ENCODE measurements at places on chromosomes 3 and 15. TPM values are rescaled to one million over a fixed set of nuclear protein-coding genes. Genes with fewer than 3 reads are reported as not detected.
A peak's percentile ranks its signal among the peaks of the same experiment; 100 is the strongest.

DNA sequence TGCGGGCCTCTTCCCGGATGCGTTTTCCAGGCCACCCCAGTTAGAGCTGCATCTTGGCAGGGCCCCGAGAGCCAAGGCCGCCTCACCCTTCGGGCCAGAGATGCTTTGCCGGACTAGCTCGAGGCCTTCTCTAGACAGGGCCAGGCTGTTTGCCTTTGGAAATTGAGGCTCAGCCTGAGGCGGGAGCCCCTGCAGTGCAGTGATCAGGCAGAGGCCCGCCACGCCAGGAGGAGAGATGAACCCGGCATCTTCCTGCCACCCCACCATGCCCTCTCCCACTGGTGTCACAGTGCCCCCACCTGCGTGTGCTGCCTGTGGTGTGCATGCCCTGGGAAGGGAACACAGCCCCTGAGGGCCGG lies 8.9 kb upstream of the ROPN1B start:
- DNase-seq = no peak

DNA sequence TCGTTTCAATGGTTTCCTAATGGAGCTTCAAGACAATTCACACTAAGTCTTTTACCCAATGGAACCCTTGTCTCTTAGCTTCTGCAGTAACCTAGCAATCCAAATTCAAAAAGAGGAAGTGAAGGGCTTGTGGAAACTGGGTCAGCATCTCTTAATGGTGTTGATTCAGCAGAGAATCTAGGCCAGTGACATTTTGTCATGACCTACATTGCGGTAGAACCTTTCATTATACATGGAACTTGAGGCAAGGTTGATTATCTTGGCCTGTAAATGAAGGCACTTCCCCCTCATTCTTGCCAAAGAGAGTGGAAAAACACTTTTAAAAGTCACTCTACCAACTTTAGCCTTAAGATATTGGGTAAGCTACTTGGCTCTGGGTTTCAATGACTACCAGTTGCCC lies 42.8 kb downstream of the C2CD4B start:
- DNase-seq = no peak

GRCh38 chr15:27414168-27414870 lies 443.3 kb downstream of the GABRG3 start:
- DNase-seq = no peak

DNA sequence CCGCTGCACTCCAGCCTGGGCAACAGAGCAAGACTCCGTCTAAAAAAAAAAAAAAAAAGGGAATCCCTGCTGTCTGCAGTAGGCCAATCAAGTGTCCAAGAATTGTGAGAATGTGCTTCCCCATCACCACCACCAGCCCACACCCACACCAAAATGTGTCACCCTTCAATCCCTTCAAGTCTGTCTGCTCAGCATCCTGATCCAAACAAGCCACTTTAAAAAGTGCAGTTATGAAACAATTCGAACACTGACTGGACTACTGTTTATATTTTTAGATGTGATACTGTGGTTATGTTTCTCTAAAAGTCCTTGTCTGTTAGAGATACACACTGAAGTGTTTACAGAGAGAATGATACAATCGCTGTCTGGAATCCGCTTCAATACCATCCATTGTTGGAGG lies 78.1 kb upstream of the CGNL1 start:
- DNase-seq = no peak

DNA sequence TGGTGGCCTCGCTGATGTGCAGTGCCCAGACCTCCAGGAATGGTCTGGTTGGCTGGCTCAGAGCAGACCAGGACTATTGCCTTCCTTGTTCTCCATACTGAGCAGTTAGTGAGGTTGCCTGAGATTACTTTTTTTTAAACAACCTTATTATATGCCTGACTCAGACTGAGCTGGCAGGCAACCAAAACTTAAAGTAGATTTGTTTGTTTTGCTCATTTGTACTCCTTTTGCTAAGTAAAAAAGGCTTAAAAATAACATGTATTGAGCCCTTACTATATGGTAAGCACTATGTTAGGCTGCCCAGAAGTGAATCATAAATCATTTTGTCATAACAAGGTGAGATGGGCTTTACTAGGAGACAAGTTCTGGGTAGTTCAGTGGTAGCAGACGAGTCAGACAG lies 92.4 kb downstream of the GHSR start:
- DNase-seq = peak; percentile 50

DNA sequence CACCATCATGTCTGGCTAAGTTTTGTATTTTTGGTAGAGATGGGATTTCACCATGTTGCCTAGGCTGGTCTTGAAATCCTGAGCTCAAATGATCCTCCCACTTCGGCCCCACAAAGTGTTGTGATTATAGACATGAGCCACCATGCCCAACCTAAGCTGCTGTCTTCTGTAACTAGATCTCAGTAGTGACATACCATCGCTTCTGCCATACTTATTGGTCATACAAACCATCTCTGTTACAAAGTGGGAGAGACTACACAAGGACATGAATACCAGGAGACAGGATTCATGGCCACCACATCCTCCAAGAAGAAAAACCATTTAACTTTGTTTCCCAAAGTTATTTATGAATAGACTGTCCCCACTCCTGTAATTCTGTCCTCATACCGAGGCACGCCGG lies 81.3 kb downstream of the SMAD6 start:
- DNase-seq = no peak

DNA sequence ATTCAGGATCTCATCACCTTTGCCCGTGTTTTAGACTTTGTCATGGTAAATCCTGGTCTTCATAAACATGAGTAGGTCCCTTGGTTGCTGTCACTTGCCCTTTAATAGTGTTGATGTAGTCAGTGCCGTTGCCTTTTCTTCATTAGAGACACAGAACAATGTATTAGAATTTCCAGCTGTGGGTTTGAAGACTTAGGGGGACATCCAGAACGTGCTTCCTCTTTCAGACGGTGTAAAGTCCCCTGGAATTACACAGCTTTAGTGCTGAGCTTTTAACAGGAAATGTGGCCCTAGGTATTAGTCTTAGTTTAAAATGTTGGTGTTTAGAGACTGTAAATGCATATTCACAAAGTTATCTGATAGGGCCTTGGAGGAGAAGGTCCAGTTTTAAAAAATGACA lies 8.8 kb upstream of the LRCH3 start:
- DNase-seq = no peak

Gene PP2D1
- total RNA-seq = not detected

DNA sequence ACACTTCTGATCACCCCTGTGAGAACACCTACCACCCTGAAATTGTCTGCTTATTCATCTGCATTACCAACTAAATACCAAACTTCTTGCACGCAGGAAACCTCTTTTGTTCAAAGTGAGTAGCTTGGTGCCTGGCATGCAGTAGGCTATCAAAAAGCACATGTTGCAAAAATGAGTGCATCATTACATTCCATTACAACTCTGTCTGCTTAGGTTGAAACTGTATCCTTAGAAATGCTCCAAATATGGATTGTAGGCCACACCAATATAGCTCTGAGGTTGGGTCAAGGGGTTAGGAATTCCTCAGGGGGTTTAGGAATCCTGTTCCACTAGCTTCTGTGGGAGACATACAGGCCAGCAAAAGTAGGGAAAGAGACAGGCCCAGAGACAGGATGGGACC lies 107.2 kb downstream of the THRB start:
- no peak for DNase-seq

GRCh38 chr3:170866499-170866898 lies 3.5 kb downstream of the RPL22L1 start:
- no peak for DNase-seq

Gene MST1R
- 1.4 TPM for total RNA-seq

DNA sequence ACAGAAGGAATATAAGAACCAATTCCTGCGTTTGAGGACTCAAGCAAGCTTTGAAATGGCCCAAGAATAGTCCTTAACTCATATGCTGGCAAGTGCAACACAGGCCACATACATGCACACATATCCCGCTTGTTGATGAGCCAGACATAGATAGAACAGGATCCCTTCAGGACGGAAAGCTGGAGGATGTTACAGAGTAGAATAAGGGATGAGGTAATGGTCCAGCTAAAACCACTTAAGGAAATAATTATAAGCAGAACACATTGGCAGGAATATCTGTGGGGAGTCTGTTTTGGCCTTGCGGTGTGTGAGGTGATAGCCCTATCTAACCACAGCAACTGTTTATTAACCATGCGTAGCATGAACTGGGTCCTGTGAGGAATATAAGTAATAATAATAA lies 25.0 kb downstream of the SCG3 start:
- no peak for DNase-seq

DNA sequence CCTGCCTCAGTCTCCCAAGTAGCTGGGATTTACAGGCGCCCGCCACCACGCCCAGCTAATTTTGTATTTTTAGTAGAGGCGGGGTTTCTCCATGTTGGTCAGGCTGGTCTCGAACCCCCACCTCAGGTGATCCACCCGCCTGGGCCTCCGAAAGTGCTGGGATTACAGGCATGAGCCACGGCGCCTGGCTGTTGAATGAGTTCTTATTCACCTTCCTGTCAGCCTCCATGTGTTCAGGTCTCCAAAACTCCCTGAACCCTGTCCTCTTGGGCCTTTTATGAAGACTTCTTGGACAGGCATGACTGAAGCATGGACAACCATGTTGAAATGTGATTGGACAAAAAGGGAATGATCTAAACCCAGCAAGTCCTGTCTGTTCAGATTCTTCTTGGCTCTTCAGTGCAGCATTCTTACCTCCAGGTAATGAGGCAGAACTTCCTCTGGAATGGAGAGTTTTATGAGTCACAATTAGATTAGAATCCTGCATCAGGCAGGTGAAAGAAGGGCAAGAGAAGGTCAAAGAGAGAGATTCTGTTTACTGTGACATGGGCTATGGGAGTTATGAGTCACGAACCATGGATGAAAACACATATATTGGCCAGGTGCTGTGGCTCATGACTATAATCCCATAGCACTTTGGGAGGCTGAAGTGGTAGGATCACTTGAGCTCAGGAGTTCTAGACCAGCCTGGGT lies 23.1 kb upstream of the EIF4A2 start:
- DNase-seq = no peak

Gene PLA2G4E
- not detected for total RNA-seq

Gene BFSP2
- total RNA-seq = not detected

Gene GUCA1C
- not detected for total RNA-seq

- DNase-seq = no peak
Observed at GRCh38 chr3:107013641-107014040, 363.6 kb upstream of the CCDC54 start.

DNA sequence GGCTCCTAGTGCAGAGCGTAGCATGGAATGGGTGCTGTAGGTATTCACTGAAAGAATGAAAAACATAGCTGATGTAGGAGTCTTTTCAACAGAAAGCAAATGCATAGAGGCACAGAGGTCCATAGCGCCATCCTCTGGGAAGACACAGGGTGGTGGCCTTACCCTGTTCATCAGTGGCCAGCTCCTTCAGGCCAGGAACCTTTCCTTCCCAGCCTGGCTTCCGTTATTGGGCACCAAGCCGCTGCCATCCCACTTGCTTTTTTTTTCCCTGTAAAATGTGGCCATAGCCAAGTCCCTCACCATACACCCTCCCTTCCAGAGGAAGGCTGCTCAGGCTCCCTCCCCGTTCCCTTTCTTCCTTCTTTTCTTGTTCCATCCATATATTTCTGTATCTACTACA lies 118.1 kb downstream of the ZNF621 start:
- DNase-seq = no peak

Gene EPHA6
- total RNA-seq = 9.2 TPM

- no peak for DNase-seq
Observed at GRCh38 chr15:50335251-50335650, 19.7 kb downstream of the GABPB1 start.

Gene PLA2G4D
- not detected for total RNA-seq

Gene ICE2
- total RNA-seq = 72.0 TPM

GRCh38 chr3:12393894-12394293 lies 90.4 kb upstream of the TSEN2 start:
- no peak for DNase-seq

Gene FGF12
- 2.8 TPM for total RNA-seq

Gene ITIH4
- 3.2 TPM for total RNA-seq

Gene GPR62
- total RNA-seq = 0.25 TPM

- no peak for DNase-seq
Observed at GRCh38 chr15:51842852-51843737, 13.6 kb downstream of the TMOD3 start.

Gene GDPGP1
- total RNA-seq = 8.3 TPM

DNA sequence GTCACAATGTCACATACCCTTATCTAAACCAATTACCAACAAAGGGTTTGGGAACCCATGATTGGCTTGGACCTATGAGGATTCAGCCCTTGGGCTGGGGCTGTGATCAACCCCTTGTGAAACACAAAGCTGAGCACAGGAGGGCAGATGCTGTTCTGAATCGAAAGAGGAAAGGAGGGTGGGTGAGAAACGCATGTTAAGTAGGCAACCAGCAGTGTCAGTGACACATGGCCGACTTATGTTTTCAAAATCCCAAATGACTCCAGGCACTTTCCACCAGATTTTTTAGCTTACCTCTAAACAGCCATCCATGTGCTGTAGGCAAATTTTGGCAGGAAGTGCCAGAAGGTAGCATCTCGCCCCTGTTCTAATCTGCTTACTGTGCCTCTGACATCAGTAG lies 34.1 kb upstream of the KLHL25 start:
- DNase-seq = no peak

DNA sequence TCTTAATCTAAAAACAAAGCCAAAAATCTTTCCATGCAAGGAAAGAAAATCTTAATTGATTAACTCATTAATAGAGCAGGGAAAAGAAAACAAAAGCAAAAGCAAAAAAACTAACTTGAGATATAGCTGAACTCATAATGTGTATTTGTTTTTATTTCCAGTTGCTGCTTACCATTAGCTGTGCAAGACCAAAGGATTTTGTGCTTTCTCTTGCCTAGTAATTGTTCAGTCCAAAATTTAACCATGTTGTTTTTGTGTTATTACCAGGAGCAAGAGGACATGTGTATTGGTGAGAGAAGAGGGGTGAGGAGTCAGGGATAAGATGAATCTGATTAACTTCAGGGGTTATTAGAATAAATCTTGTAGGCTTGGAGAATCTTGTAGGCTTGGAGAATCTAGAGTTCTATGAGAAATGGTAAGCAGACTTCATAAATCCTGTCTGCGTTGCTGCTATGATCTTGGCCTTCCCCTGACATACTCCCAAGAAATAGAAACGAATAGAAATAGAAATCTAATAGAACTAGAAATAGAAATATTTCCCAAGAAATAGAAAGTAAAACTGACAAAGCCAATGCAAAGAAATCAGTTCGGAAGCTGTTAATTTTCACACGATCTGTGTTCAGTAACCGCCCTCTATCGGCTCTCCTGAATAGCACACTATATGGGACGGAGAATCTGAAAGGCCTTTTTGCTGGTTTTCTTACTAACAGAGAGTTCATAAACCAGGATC lies 72.6 kb upstream of the TNFSF10 start:
- DNase-seq = peak; percentile 63

- DNase-seq = no peak
Observed at GRCh38 chr3:27312044-27312668, 57.0 kb downstream of the NEK10 start.

GRCh38 chr15:66287461-66288057 lies 5.8 kb upstream of the DIS3L start:
- DNase-seq = no peak

GRCh38 chr15:76163457-76164295 lies 103.9 kb downstream of the TMEM266 start:
- DNase-seq = peak; percentile 76

DNA sequence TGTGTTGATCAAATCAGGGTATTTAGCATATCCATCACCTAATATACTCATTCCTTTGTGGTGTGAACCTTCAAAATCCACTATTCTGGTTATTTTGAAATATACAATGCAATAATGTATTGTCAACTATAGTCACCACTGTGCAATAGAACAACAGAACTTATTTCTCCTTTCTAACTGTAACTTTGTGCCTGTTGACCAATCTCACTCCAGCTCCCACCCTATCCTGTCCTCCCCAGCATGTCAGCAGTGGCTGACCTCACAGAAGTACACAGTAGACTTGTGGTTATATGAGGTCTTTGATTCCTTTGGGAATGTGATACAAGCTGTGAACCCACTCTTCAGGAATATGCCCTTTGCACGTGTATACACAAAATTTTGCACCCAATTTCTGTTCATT lies 64.2 kb downstream of the ECT2 start:
- DNase-seq = no peak

Gene WDR93
- 0.45 TPM for total RNA-seq

Gene CHCHD4
- total RNA-seq = 12.2 TPM
